Vagina (tissue), 2 donors: ENCODE measurements at places on chromosomes 13 and 19.

- no peak for DNase-seq
Observed at GRCh38 chr13:99217461-99218110, 16.9 kb downstream of the UBAC2 start.

GRCh38 chr13:87878706-87879105 lies 207.5 kb downstream of the SLITRK5 start:
- DNase-seq: no peak

GRCh38 chr13:65090186-65090585 lies 2139.9 kb downstream of the PCDH9 start:
- DNase-seq: no peak

DNA sequence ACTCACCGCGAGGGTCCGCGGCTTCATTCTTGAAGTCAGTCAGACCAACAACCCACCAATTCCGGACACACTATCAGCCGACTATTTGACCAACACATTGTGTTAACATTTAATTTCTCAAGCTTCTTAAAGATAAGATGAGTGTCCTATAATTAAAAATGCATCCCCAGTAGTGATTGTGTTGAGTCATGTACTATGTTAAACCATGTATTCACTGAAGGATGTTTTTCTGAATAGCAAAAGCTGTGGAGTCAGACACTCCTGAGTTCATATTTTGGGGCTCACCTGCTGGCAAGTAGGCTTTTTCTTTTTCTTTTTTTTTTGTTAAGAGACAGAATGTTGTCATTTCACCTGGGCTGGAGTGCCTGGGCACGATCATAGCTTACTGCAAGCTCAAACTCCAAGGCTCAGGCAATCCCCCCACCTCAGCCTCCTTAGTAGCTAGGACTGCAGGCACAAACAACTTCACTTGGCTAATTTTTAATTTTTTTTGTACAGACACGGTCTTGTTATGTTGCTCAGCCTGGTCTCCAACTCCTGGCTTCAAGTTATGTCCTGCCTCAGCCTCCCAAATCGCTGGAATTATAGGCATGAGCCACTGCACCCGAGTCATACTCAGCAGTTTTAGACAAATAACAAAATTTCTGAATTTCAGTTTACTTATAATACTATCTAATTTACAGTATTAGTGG lies 606.9 kb downstream of the PCDH9 start:
- no peak for DNase-seq

- no peak for DNase-seq
Observed at GRCh38 chr19:46186101-46186716, 38.2 kb downstream of the IGFL2 start.

DNA sequence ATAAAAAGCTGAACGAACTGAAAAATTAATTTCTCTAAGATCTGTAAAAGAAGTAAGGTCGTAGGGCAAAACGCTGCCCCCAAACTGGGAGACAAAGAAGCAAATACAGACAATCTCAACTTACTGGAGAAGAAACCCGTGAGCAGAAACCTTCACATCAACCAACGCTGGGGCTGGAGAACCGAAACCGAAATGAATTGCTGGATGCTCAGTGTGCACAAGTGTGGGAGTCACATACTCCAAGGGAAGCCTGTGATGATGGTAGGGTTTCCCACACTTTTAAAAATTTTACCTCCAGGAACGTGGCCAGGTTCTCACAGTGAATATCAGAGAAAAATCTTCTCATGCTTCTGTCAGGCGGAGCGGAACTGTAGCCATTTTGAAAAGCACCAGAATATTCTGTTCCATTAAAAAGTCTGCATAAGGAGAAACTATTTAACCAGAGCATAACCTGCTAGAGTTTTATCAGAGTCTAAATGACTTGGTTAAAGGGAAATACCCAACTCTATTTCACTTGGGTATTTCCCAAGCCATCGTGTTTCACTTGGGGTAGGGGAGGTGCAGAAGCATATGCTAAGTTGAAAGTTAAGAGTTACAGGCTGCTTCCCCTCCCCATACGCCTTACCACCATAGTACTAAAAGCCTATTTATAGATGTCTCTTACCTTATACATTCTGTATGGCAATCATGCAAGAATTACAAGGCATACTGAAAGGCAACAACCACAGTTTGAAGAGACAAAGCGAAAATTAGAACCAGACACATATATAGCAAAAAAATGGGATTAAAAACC lies 110.5 kb upstream of the SLITRK1 start:
- DNase-seq: no peak

GRCh38 chr13:93562676-93563075 lies 336.1 kb downstream of the GPC6 start:
- DNase-seq: no peak
